ENCODE measurements at places on chromosomes 4 and X.

- DNase-seq, result no peak
These were observed 10.1 kb downstream of the PSAPL1 start for GRCh38 chr4:7424553-7425111.

DNA sequence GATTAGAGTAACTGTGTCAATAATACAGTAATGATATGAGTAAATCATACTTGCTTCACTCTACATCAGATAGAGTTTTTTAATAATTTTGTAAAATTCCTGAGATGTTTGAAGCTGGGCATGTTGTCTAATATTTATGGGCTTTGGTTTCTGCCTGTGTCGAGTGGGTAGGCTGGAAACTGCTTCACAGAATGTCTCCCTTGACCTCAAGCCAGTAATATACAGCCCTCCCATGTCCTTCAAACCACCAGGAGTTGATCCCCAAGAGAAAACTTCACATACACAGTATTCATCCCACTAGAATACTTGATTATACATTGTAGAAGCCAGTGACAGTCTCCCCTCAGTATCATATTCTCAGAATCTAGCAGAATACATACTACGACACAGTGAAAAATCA, 284.8 kb upstream of the TENM3 start:
- no peak for DNase-seq

GRCh38 chr4:67697860-67698687, 2.9 kb downstream of the UBA6 start:
- no peak for DNase-seq

DNA sequence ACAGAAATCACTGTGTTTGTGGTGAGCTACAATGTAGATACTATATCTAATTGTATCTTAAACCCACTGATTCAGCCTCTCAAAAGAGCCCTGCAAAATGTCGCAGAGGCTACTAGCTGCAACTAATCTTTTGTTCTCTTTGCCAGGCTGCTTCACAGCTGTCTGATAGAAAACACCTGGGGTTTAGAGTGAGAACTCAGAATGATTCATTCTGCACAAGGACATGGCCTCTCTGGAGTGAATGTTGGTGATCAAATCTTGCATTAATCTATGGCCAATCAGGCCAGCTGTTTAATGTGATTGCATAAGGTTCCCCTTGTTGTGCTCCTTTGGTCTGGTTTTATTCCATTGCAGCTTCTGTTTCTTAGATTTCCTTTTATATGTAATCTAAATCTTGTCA, 100.3 kb downstream of the EMCN start:
- DNase-seq, result no peak

GRCh38 chr4:40552536-40552935, 77.1 kb downstream of the RBM47 start:
- DNase-seq, result no peak

GRCh38 chrX:119189115-119189514, 47.0 kb upstream of the PGRMC1 start:
- no peak for DNase-seq

DNA sequence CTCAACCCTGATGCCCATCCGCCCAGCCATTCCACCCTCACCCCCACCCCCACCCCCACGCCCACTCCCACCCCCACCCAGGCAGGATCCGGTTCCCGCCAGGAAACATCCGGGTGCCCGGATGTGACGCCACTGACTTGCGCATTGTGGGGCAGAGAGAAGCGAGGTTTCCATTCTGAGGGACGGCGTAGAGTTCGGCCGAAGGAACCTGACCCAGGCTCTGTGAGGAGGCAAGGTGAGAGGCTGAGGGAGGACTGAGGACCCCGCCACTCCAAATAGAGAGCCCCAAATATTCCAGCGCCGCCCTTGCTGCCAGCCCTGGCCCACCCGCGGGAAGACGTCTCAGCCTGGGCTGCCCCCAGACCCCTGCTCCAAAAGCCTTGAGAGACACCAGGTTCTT, at the start of gene MAGEA1:
Gene MAGEA1, plus strand, starts transcription at position 154 of the 400 bp plus-strand sequence. CDS start 3,106 bp downstream, outside the sequence.
- DNase-seq, result no peak

DNA sequence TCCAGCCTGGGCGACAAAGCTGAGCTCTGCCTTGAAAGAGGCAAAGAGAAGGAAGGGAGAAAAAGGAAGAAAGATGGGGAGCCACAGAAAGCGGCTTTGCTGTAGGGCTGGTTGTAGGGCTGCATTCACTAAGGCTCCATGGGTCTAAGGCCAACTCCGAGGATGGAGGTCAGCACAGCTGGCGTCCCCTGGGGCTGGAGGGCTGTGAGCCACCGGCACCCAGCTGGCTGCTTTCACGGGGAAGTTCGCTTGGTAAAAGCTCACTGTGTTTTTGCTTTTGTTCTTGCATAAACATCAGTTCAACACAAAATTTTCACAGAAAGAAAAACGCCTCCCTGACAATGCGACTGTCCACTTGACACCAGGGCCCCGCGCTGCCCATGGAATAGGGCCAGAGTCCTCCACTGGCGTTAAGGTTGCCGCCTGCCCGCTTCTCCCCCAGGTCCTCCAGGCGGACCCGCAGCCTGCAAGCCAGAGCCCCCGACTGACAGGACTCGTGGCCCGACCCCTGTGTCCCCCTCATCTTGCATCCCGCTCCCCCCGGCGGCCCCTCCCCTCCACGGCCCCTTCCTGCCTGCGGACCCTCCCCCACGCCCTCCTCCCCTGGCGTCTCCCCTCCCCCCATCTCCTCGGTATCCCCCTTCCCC, 1.1 kb downstream of the RNF212 start:
- no peak for DNase-seq

GRCh38 chr4:183716302-183716701, 57.2 kb downstream of the TRAPPC11 start:
- DNase-seq, result no peak

DNA sequence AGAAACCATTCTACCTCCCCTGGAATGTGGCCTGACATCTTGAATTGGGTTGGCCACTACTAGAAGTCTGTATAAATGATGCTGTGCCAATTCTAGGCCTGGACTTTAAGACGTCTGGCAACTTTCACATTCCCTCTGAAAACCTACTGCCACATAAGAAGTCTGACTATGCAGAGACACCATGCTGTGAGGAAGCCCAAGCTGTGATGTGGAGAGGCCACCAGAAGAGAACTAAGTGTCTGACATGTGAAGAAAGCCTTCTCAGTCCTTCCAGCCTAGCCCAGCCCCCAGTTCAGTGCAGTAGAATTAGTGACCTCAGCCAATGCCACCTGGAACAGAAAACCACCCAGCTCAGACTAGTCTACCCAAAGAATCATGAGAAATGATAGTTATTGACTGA, 24.2 kb upstream of the FAM9C start:
- DNase-seq, result no peak

DNA sequence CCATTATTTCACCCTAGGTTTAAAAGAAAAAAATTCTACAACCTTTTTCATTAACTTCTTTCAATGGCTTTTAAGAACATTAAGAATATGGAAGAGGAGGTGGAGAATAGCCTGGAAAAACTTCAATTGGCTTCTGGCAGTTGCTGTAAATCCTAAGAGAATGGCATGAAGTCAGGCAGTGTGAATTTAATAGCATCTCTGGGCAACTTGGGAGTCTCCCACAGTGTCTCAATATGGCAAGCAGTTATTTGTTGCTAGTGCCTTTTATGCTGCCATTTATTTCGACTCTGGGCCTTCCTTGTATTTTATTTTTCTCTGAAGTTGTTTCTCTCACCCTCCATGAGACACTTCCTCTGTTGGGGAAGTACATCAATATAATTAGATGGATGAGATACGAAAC, 322.1 kb downstream of the CBLL2 start:
- no peak for DNase-seq

- no peak for DNase-seq
These were observed 72.4 kb downstream of the IL21 start for GRCh38 chr4:122548452-122548851.

DNA sequence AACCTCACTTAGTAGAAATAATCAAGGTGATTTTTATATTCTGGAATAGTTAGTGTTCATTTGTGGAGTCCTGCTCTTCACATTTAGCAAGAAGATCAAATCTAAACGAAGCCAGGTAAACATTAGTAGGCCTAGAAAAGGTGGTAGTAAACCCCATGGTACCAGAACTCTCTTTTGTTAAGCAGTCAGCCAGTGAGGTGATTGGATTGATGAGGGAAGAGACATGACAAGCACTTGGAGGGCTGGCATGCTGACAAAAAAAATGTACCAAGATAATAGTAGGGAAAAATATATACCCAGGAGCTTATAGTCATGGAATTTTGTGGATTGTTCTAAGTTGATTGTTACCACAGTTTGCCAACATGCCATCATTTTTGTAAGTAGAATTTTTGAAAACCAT, 163.8 kb downstream of the BANK1 start:
- DNase-seq, result no peak

- DNase-seq, result no peak
These were observed 42.8 kb downstream of the AREG start for GRCh38 chr4:74487771-74488170.

DNA sequence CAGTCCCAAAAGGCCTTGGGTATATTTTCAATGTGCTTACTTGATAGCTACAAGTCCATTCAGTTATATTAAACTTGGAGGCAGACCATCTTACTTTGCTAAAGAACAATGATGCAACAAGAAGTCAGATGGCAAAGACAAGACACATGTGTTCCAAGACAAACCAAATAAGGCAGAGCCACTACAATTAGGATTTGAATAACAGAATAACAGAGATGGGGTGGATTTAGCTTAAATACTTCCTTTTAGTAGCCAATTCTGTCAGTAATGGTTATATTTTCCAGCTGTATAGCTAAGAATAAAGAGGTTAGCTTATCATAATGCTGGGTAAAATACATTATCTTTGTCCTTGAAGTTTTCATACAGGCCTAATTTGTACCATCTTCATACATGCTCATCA, 37.7 kb upstream of the FRAS1 start:
- no peak for DNase-seq

DNA sequence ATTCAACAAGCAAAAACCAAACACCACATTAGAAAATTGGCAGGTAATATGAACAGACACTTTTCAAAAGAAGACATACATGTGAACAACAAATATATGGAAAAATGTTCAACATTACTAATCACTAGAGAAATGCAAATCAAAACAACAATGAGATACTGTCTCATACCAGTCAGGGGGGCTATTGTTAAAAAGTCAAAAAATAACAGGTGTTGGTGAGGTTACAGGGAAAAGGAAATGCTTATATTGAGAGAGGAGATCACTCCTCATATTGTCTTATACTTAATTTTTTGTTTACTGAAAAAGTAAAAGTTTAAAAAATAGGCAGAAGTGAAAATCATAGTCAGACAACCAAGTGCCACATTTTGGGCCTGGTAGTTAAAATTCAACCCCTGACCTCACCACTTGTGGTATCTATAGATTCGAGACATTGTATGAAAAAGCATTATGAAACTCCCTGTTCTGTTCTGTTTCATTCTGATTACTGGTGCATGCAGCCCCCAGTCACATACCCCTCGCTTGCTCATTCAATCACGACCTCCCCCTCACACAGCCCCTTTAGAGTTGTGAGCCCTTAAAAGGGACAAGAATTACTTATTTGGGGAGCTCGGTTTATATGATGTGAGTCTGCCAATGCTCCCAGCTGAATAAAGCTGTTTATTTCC, 153.7 kb upstream of the FGF16 start:
- no peak for DNase-seq

DNA sequence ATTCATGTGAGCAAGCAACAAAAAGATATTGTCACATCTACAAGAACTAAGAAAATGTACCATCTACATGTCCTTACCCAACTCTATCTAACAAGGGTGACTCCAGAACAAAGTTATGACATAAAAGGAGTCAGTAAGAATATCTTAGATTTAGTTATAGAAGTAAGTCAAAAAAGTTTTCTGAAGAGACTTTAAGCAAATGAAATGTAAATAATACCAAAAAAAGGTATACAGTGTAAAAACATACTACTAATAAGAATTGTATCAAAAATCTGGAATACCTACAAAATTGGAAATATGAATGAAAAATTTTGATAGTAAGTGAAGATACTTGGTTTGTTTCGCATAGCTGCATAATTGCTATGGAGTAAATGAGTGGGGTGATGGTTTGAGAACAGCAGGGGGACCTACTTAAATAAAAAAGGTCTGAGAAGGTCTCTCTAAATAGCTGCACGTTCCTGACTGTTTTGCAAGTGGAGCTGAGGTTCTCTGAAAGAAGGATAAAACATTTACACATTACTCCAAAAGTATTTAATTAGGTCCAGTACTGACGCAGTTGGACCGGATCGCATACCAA, 51.0 kb upstream of the ENPP6 start:
- DNase-seq, result no peak

GRCh38 chr4:154908168-154908567, 127.1 kb downstream of the RBM46 start:
- DNase-seq, result no peak

DNA sequence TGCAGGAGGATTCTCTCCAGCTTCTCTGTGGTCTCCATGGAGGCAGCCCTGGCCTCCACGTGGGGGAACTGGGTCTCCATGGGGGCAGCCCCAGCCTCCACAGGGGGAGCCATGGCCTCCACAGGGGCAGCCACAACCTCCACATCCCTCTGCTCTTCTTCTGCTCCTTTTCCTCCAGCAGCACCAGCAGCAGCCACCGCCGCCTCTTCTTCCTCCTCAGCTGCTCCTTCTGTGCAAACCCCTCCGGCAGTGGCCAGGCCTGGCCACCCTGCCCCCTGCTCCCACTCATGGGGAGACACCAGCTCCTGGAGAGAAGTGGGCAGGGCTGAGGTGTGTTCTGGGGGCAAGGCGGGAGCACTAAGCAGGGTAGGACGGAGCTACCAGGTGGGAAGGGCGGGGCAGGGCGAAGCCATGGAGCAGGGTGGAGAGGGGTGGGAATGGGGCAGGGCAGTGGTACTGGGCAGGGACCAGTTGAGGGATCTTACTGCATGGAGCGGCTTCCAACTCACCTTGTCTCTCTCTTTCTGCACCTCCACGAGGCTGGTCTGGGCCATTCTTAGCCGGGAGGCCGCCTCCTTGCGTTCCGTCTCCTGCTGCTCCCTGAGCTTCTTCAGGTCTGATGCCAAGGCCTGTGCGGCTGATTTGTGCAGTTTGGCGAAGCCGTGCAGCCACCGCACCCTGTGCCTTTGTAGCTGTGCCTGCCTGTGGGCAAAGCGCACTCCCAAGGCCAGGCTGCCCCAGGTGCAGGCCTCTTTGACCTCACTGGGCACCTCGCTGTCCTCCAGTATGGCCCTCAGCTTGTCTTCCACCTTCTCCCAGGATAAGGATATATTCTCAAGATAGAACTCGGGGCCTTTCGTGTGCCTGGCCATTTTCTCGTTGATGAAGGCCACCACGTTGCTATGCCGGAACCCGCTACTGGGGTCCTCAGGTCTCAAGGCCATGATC, 766 bp downstream of the TEX13A start:
- DNase-seq, result no peak

- DNase-seq, result no peak
These were observed 25.3 kb downstream of the HOPX start for GRCh38 chr4:56655627-56656345.

GRCh38 chr4:113292371-113293042, 243.1 kb downstream of the ANK2 start:
- DNase-seq, result no peak

DNA sequence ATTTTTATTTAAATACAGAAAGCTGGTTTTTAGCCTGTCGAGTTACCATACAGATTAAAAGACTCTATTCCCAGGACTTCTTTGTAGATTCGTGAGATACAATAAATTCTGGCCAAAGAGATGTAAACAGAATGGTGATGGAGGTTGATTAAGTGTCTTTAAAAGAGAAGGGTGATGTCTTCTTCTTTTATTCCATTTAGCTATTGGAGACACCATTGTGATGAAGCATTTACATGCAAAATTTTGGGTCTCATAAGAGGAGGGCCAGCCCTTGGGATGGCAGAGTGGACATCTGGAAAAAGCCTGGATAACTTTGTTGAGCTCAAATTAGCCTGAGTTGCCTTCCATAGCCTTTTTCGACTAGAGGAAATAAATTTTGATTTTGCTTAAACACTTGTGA, 21.6 kb upstream of the PCDH10 start:
- DNase-seq, result no peak

All from bone marrow (tissue), 2 donors.